Fibroblast of skin of back (primary cell): ENCODE measurements at places on chromosomes 5 and 9.
A peak's percentile ranks its signal among the peaks of the same experiment; 100 is the strongest.

DNA sequence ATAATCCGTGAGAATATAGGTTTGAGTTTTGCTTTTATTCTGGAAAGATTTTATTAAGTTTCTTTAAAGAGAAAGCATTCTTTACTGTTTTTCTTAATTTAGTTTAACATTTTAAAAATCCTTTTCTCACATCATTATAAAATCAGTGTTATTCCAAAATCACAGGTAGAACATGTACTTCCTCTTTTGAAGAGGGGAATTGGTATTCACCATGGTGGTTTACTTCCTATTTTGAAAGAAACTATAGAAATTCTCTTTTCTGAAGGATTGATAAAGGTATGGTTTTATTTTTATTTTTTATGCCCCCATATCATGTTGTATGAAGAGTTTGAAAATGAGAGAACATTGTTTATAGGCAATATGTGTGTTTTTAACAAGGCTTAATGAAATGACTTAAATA is 43.0 kb downstream of the MTREX start:
- no peak for DNase-seq

- no peak for DNase-seq
These were observed 267.0 kb upstream of the NUDT12 start for GRCh38 chr5:103829585-103829984.

GRCh38 chr9:113649054-113649453 is 185.5 kb downstream of the RGS3 start:
- peak; percentile 72 for DNase-seq

DNA sequence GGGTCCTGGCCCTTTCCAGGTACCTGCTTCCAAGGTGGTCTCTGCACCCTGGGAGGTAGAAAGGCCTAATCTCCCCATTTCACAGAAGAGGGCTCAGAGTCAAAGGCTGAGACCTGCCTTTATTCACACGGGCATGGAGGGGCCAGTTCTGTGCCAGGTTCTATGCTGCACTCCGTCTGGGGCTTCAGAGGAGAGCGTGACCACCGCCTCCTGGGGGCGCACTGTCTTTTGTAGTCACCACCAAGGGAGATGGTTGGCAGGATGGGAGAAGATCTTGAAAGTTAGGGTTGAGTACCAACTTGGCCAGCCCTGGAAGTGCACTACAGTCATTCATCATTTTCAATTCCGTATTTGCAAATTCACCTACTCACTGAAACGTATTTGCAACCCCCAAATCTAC is 23.7 kb upstream of the PRDM12 start:
- DNase-seq = no peak

DNA sequence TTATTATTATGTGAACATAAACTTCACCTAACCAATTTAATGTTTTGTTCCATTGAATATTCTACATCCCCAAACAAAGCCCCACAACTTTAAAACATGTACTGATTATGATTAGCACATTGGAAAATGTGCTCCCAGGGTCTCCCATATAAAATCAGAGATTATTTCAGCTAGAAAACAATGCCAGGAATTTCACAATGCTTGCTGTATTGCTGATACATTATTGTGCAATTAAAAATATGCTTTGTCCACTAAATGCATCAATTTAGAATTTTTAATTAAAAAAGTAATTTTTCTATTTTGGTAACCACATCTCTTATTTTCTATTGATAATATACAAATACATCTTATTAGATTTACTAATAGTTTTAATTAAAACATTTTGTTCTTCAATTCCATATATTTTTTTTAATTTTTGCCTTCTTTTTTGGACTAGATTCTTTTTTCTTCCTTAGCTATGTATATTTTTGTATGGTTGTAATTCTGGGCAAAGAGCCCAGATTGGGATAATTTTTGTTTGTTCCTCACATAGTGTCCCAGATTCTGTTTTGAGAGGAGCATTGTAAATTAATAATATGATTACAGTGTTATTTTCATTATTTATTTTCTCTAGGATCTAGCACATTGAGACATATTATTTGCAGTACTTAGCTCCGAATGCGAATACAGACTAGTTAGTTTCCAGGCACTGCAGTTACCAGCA is 241.5 kb upstream of the CDH18 start:
- DNase-seq = peak; percentile 1

- no peak for DNase-seq
These were observed 140.9 kb upstream of the SPEF2 start for GRCh38 chr5:35476797-35477196.

- no peak for DNase-seq
These were observed 677.1 kb downstream of the DTWD2 start for GRCh38 chr5:118311103-118311819.

- DNase-seq = peak; percentile 74
These were observed 22.0 kb downstream of the NUP188 start for GRCh38 chr9:128969491-128969890.

- DNase-seq = peak; percentile 28
These were observed at the start of gene PCDHGC4 for GRCh38 chr5:141484641-141485311. TSS of gene PCDHGC4 (plus strand) at chr5:141485030. CDS start at chr5:141485174, 144 bp downstream.

DNA sequence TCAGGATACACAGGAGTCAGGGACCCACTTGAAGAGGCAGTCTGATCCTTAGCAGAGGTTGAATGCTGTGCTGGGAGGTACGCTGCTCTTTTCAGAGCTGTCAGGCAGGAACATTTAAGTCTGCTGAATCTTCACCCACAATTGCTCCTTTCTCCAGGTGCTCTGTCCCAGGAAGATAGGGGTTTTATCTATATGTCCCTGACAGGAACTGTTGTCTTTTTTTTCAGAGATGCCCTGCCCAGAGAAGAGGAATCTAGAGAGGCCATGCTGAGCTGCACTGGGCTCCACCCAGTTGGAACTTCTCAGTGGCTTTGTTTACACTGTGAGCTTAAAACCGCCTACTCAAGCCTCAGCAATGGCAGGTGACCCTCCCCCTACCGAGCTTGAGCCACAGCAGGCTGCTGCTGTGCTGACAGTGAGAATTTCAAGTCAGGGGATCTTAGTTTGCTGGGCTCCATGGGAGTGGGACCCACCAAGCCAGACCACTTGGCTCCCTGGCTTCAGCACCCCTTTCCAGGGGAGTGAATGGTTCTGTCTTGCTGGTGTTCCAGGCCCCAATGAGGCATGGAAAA is 169.0 kb downstream of the FBXL17 start:
- DNase-seq = peak; percentile 34
